ENCODE measurements at places on chromosomes 1 and 21.
A peak's percentile ranks its signal among the peaks of the same experiment; 100 is the strongest.

DNA sequence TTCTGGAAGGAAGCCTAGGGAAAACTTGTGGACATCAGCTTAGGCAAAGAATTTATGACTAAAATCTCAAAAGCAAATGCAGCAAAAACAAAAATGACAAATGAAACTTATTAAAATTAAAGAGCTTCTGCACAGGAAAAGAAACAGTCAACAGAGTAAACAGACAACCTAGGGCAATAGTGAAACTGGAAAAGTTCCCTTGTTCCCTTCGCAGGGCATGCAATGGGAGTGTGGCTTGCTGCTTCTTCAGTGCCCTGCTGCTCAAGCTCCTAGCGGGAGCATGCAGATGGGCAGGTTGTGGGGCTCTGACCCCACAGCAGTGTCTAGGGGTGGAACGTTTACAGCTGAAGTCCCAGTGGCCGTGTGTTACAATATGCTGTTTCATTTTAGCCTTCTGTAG is 1797.4 kb downstream of the NCAM2 start:
- DNase-seq: no peak

GRCh38 chr1:15152318-15153183 is 996 bp upstream of the TMEM51 start:
- peak; percentile 78 for DNase-seq

DNA sequence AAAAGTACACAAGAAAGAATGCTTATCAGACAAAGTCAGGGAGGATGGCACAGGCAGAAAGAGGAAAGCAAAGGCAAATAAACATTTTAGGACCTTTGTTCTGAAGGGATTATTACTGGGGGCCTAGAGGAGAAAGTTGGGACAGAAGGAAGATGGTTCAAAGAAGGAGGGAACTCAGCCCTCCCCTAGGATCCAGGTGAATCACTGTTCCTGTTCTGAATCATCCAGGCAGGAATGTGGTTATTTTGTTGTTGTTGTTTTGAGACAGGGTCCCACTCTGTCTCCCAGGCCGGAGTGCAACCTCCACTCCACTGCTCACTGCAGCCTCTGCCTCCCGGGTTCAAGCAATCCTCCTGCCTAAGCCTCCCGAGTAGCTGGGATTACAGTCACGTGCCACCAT is 38.5 kb upstream of the PSEN2 start:
- DNase-seq: no peak

DNA sequence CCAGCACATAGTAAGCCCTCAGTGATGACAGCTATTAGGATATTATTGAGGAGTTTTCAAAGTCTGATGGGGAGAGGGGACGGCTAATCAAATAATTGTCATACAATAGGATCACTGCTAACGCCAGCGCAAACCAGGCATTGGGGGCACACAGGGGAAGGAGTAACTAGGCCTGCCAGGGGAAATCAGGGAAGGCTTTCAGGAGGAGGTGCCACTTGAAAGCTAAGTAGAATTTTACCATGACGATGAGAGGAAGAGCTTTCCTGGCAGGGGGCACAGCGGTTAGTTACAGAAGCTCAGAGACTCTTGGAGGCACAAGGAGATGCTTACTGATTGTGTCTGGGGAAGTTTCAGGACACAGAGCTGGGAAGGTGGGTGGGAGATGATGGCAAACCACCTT is 47.2 kb upstream of the LAPTM5 start:
- no peak for DNase-seq

GRCh38 chr1:109509176-109510134 is at the start of gene AMIGO1:
TSS of gene AMIGO1 (minus strand) at chr1:109509727. CDS start at chr1:109508912, 815 bp downstream.
- DNase-seq: peak; percentile 16

GRCh38 chr1:180065408-180065807 is 89.3 kb upstream of the QSOX1 start:
- DNase-seq: no peak

- DNase-seq: no peak
These were observed 99.0 kb downstream of the ZZZ3 start for GRCh38 chr1:77583483-77583882.

DNA sequence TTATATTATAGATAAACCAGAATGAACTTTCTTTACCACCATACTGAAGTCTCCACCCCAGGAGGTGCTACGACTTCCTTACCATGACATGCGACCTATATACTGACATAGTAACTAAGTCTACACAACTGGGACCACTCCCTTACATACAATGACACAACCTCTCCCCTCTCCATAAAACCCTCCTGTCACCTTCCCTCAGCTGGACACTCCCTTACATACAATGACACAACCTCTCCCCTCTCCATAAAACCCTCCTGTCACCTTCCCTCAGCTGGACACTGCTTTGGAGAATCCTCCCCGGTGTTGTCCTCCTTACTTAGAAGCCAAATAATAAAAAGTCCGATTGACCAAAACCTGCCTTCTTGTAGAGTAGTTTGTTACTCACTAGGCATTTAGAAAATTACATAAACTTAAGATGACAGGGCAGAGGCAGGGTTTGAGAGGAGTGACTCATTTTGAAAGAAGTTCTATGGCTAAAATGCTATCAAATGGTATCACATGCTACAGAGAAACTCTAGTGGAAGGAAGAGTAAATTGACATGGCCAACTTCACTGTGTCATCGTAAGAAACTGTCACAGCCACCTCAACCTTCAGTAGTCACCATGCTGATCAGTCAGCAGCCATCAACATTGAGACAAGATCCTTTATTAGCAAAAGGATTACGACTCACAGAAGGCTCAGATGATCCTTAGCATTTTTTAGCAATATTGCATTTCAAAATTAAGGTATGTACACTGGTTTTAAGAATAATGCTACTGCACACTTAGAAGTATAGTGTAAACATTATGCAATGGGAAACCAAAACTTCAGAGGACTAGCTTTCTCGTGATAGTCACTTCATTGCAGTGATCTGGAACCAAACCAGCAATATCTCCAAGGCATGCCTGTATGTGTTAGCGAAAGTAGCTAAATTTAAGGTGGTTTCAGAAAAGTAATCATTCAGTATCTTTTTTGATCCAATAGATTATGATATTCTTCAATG is 56.4 kb downstream of the AHCTF1 start:
- no peak for DNase-seq

DNA sequence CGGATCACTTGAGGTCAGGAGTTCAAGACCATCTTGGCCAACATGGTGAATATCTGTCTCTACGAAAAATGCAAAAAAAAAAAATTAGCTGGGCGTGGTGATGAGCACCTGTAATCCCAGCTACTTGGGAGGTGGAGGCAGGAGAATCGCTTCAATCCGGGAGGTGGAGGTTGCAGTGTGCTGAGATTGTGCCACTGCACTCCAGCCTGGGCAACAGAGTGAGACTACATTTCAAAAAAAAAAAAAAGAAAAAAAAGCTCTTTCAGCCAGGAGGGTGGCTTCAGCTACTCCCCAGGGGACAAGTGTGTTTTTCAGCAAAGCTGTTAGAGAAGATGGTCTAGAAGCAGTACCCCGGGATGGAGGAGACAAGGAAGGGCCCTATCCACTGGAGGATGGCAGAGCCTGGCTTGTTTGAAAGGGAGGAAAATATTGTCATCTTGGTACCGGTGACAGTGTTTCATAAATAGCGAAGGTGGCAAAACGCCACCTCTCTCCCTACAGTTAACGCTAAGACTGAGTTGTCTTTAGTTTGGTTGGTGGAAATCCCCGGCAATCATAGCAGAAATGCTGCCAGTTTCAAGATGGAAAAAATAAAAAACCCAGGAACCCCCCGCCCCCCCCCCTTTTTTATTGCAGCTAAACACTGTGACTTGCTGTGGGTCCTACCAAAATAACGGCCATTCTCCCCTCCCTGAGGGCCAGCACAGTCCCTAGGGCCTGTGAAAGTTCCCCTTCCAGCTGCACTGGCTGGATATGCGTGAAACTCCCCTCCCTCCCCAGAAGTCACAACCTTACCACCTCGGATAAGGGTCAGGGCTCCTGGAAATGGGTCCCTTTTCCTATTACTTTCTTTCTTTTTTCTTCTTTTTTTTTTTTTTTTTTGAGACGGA is 3.5 kb downstream of the PIK3CD start:
- DNase-seq: no peak

- DNase-seq: no peak
These were observed 58.5 kb downstream of the PHACTR4 start for GRCh38 chr1:28428012-28428411.

- DNase-seq: no peak
These were observed 5.0 kb downstream of the C1orf226 start for GRCh38 chr1:162386292-162387225.

- no peak for DNase-seq
These were observed 880 bp upstream of the MTF2 start for GRCh38 chr1:93078203-93078602.

- no peak for DNase-seq
These were observed 103.6 kb upstream of the BACE2 start for GRCh38 chr21:41064334-41064791.

GRCh38 chr1:108079440-108080025 is 114.6 kb upstream of the VAV3 start:
- no peak for DNase-seq
